NCI-H2171 (cell line): ENCODE measurements at places on chromosomes 5 and 9.

- no peak for DNase-seq
Measured at GRCh38 chr9:136061405-136061804, 33.7 kb downstream of the NACC2 start.

GRCh38 chr5:60036192-60036938 is 142.8 kb upstream of the PDE4D start:
- DNase-seq = no peak

GRCh38 chr5:158861366-158861765 is 238.3 kb downstream of the EBF1 start:
- no peak for DNase-seq

GRCh38 chr5:80668016-80668969 is 13.5 kb upstream of the DHFR start:
- no peak for DNase-seq

DNA sequence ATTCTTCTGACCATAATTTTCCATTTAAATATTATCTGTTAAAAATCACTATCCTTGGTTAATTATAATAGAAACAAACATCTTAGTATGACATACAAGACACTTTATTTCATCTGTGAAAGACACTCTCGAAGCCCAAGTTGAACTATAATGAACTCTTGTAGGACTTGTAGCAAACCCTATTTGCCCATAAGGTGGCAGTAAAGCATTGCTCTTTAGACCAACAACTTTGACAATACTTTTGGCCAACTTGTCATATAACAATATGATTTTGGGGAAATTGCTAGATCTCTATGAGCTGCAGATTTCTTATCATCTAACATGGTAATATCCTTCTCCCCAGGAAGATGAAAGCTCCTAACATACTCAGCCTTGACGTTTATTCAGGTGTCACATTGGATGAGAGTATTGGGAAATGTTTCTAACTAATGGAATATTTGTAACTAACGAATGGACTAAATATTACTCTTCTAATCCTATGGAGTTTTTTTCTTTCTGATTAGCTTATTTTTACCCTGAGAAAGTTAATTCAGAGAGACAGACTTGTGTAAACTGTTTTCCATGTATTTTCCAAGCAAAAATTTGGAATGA is 11.0 kb downstream of the SPINK14 start:
- DNase-seq = no peak

GRCh38 chr5:55175781-55176175 is 2.8 kb upstream of the CDC20B start:
- no peak for DNase-seq

DNA sequence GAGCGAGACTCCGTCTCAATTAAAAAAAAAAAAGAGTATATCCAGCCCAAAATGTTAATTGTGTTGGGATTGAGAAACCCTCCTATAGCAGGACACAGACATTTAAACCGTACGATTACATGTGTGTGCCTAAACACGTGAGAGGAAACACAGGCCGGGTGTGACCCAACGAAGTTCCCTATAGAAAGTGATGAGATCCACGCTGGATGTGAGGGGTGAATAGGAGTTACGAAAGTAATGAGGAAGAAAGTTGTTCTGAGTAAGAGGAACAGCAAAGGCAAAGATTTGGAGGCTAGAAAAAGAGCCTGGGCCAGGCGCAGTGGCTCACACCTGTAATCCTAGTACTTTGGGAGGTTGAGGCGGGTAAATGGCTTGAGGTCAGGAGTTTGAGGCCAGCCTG is 13.6 kb downstream of the NAIF1 start:
- DNase-seq = no peak
